ENCODE measurements at places on chromosomes 13 and 19. TPM values are rescaled to one million over a fixed set of nuclear protein-coding genes. Genes with fewer than 3 reads are reported as not detected.

Gene NLRP5
- 0.30 TPM for total RNA-seq

Gene FREM2
- total RNA-seq: 0.05 TPM

Gene FOXO1
- total RNA-seq: 12.2 TPM

Gene SPHK2
- 19.9 TPM for total RNA-seq

- H3K27me3 ChIP-seq: no peaks in the 10 kb centered on the region
- no peaks in the 10 kb centered on the region for H3K36me3 ChIP-seq
Observed at GRCh38 chr13:26991508-26992181, 180.0 kb downstream of the USP12 start.

GRCh38 chr13:54449922-54450321 lies 1421.3 kb downstream of the OLFM4 start:
- no peaks in the 10 kb centered on the region for H3K36me3 ChIP-seq
- no peaks in the 10 kb centered on the region for H3K4me1 ChIP-seq
- H3K27me3 ChIP-seq: no peaks in the 10 kb centered on the region
- no peak overlapping the region for H3K27ac ChIP-seq
- H3K4me3 ChIP-seq: no peak overlapping the region
- no peak for DNase-seq

DNA sequence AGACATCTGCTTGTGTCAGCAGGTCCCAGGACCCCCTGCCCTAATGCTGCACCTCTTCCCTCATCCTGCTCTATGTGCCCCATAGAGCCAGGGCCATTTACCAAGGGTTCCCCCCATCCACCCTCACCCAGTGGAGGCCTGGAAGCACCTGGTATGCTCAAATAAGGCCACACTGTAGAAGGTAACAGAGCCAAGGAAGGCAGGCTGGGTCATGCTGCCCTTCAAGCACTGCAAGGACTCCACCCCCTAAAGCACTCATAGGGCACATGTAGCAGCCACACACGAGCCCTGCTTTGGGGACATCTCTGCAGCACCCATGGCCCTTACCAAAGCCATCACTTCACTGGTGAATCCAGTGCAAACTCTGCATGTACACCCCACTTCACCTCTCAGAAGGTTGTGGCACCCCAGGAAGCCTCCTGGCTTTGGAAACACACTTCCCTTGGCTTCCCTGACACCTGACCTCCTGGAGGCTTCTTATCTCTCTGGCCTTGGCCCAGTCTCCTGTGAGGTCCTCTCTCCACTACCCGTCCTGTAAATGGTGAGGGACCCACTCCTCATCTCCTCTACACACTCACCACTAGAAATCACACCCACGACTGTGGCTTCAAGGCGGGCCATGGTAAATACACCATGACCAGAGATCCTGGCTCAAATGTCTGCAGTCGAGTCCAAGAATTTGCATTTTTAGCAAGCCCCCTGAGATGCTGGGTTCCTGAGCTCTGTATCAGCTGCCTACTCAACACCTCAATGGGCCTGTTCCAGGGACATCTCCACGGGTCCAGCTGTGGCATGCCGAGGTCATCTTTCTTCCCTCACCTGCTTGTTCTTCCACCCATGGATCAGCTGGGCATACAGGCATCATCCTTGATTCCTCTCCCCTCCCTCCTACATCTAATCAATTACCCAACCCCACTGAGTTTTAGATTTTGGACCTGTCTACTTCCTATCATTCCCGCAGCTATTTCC lies 80.9 kb upstream of the DOCK9 start:
- H3K27ac ChIP-seq: no peak overlapping the region
- DNase-seq: no peak
- no peak overlapping the region for H3K4me3 ChIP-seq
- no peaks in the 10 kb centered on the region for H3K36me3 ChIP-seq

- no peaks in the 10 kb centered on the region for H3K4me1 ChIP-seq
- H3K4me3 ChIP-seq: no peak overlapping the region
- DNase-seq: no peak
- no peak overlapping the region for H3K27ac ChIP-seq
- no peaks in the 10 kb centered on the region for H3K27me3 ChIP-seq
Observed at GRCh38 chr13:20616059-20616797, 49.3 kb downstream of the IFT88 start.

DNA sequence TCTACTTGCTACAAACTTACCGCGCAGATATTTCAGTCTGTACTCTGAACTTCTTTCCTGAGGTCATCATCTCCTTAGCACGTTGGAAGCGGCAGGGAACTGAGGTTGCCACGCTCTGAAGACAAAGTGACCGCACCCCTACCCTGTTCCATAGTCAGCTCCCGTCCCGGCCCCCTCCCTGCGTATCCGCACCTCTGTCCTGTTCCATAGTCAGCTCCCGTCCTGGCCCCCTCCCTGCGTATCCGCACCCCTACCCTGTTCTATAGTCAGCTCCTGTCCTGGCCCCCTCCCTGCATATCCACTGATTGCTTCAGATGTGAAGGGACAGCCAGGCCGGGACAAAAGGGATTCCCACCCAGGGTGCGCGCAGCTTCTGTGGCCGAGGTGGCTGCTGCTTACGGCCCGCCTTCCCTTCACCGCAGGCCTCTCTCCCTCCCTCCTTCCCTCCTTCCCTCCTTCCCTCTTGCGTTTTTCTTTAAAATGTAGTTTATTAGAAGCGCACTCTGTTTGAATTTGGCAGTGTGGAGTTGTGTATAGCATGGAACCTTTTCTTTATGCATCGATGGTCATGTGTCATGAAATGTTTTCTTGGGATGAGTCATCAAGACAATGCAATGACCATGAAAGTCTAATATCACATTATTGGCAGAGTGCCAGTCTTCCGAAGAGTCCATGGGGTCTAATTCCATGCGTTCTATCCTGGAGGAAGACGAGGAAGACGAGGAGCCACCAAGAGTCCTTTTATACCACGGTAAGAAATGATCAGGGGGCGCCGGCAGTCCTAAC lies 21.9 kb upstream of the NDUFS7 start:
- H3K4me3 ChIP-seq: no peak overlapping the region
- no peak for DNase-seq
- no peak overlapping the region for H3K27ac ChIP-seq
- H3K4me1 ChIP-seq: no peaks in the 10 kb centered on the region
- H3K36me3 ChIP-seq: peaks cover 63% of the 10 kb centered on the region

- H3K27me3 ChIP-seq: no peaks in the 10 kb centered on the region
- H3K36me3 ChIP-seq: no peaks in the 10 kb centered on the region
- no peaks in the 10 kb centered on the region for H3K4me1 ChIP-seq
- no peak overlapping the region for H3K27ac ChIP-seq
Observed at GRCh38 chr19:12481781-12482508, 2.7 kb downstream of the ZNF709 start.

DNA sequence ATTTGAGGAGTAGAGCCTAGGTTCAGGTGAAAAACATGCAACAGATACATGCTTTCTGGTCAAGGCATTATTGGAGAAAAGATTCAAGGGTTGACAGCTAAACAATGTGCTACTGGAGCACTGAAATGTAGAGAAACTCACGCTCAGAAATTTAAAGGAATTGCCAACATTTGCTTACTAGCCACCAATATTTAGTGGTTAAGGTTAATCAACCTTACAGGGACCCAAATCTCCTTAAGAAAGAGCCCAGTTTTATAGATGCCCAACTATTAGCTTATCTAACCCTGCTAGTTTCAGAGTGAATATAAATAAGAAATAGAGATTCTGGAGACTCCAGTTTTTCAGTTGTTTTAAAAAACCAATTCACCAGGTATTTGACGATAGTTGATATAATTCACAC lies 203.6 kb downstream of the DACH1 start:
- DNase-seq: no peak
- no peak overlapping the region for H3K4me3 ChIP-seq
- no peaks in the 10 kb centered on the region for H3K36me3 ChIP-seq
- H3K4me1 ChIP-seq: no peaks in the 10 kb centered on the region
- H3K27ac ChIP-seq: no peak overlapping the region
- H3K27me3 ChIP-seq: no peaks in the 10 kb centered on the region

GRCh38 chr19:4088975-4089374 lies 22.3 kb upstream of the ZBTB7A start:
- H3K4me3 ChIP-seq: no peak overlapping the region
- no peak overlapping the region for H3K27ac ChIP-seq
- no peaks in the 10 kb centered on the region for H3K36me3 ChIP-seq
- DNase-seq: no peak
- peaks cover 8% of the 10 kb centered on the region for H3K4me1 ChIP-seq

DNA sequence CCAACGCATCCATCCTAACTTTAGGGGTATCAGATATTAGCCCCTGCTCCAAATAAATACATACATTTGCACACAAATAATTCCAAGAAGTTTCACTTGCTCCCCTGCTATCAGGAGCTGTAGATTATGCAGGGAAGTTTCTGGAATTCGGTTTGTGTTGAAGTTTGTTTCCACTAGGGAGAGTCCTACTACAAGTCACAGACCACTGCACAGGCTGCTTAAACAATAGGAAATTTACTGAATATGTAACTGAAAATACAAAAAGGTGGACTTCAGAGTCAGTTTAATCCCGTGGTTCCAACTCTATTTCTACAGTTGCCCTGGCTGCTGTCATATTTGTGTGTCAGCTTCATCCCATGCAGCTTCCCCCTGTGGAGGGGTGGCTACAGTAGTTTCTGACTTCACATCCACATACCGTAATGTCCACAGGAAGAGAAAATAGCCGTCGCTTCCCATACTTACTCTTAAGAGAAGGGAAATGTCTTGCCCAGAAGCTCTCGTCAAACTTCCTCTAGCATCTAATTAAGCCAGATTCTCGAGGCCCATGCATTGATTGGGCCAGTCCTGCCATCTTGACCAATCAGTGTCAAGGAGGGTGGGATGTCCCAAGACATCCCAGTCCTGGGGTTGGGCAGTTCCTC lies 286.6 kb downstream of the COG6 start:
- no peak overlapping the region for H3K4me3 ChIP-seq
- H3K27me3 ChIP-seq: no peaks in the 10 kb centered on the region
- H3K36me3 ChIP-seq: no peaks in the 10 kb centered on the region
- no peak for DNase-seq

GRCh38 chr13:36261976-36262375 lies 35.6 kb downstream of the CCDC169 start:
- no peak for DNase-seq
- no peak overlapping the region for H3K4me3 ChIP-seq
- no peaks in the 10 kb centered on the region for H3K36me3 ChIP-seq
- no peaks in the 10 kb centered on the region for H3K4me1 ChIP-seq
- no peaks in the 10 kb centered on the region for H3K27me3 ChIP-seq

- no peaks in the 10 kb centered on the region for H3K36me3 ChIP-seq
- H3K4me1 ChIP-seq: peaks cover 5% of the 10 kb centered on the region
Observed at GRCh38 chr19:13022859-13023636, 27.8 kb downstream of the NFIX start.

DNA sequence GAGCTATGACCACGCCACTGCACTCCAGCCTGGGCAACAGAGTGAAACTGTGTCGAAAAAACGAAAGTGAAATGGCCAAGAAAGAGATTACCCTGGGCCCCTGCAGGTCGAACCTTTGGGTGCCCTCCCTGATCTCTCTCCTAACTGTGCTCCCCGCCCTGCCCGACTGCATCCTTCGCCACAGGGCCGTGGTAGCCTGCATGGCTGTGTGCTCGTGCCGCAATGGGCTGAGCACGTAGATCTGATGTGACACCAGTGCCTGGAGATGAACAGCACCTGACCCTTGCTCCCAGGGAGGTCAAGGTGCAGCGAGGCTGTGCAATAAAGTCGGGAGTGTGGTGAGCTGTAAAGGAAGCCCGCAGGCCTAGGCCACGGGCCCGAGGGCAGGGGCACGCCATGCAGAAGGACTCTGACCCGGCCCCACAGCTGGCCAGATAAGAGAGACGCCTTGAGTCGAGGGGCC lies 60.2 kb downstream of the PEX11G start:
- no peaks in the 10 kb centered on the region for H3K36me3 ChIP-seq
- H3K4me3 ChIP-seq: no peak overlapping the region
- no peak overlapping the region for H3K27ac ChIP-seq

GRCh38 chr13:54184576-54184975 lies 1156.0 kb downstream of the OLFM4 start:
- no peak for DNase-seq
- no peak overlapping the region for H3K4me3 ChIP-seq
- no peaks in the 10 kb centered on the region for H3K36me3 ChIP-seq
- H3K4me1 ChIP-seq: no peaks in the 10 kb centered on the region
- H3K27ac ChIP-seq: no peak overlapping the region
- H3K27me3 ChIP-seq: no peaks in the 10 kb centered on the region

GRCh38 chr19:49295208-49295880 lies 29.6 kb downstream of the SLC6A16 start:
- H3K27me3 ChIP-seq: no peaks in the 10 kb centered on the region
- H3K4me1 ChIP-seq: no peaks in the 10 kb centered on the region
- no peak for DNase-seq
- H3K4me3 ChIP-seq: no peak overlapping the region
- H3K36me3 ChIP-seq: no peaks in the 10 kb centered on the region

GRCh38 chr19:20124879-20125278 lies 42.1 kb upstream of the ZNF486 start:
- H3K27me3 ChIP-seq: no peaks in the 10 kb centered on the region
- no peak overlapping the region for H3K4me3 ChIP-seq
- H3K4me1 ChIP-seq: no peaks in the 10 kb centered on the region
- no peaks in the 10 kb centered on the region for H3K36me3 ChIP-seq

Data from HCT116 (cell line).